ENCODE measurements at places on chromosomes 4 and X.

DNA sequence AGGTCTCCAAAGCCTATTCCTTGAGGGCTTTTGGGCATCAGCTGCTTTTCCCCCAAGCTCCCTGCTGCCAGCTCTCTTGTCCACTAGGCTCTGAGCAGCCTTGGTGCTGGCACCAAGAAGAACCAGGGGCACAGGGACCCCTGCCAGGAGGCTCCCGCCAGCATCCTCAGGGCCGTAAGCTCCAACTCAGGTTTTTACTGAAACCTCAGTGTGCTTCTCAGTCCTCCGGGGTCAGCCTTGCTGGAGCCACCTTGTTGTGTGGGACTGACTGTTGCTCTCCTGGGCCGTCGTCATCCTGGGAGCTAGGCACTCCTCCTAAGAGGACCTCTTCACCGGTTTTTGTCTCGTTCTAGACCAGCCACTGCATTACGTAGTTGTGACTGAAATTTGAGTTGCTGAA is 38.9 kb downstream of the NOP14 start:
- DNase-seq: no peak

GRCh38 chr4:151231915-151232595 is 44.9 kb upstream of the PRSS48 start:
- no peak for DNase-seq

DNA sequence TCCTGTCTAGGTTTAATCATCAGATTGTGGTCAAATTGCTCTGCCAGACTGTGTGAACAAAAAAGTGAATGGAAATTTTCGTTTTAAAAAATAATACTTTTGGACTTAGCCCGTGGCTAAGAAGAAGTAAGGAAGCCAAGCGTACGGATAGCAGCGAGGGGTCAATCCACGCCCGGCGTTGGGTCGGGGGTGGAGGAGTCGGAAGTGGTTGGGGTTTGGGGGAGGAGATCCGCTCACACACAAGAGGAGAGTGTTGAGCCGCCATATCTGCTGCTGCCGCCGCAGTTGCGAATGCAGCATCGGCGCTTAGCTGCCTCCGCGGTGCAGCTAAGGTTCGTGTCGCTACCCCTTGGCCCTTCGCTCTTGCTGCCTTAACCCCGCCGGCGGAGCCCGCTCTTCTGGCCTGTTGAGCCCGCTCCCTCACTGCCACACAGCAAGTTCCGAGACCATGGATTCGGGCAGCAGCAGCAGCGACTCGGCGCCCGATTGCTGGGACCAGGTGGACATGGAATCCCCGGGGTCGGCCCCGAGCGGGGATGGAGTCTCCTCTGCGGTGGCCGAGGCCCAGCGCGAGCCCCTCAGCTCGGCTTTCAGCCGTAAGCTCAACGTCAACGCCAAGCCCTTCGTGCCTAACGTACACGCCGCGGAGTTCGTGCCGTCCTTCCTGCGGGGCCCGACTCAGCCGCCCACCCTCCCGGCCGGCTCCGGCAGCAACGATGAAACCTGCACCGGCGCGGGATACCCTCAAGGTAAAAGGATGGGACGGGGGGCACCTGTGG is at the start of gene GSPT2:
GSPT2 (plus strand) TSS at position 264 of the 779 bp plus-strand sequence; CDS start at position 449, 185 bp downstream.
- DNase-seq: peak; percentile 80

DNA sequence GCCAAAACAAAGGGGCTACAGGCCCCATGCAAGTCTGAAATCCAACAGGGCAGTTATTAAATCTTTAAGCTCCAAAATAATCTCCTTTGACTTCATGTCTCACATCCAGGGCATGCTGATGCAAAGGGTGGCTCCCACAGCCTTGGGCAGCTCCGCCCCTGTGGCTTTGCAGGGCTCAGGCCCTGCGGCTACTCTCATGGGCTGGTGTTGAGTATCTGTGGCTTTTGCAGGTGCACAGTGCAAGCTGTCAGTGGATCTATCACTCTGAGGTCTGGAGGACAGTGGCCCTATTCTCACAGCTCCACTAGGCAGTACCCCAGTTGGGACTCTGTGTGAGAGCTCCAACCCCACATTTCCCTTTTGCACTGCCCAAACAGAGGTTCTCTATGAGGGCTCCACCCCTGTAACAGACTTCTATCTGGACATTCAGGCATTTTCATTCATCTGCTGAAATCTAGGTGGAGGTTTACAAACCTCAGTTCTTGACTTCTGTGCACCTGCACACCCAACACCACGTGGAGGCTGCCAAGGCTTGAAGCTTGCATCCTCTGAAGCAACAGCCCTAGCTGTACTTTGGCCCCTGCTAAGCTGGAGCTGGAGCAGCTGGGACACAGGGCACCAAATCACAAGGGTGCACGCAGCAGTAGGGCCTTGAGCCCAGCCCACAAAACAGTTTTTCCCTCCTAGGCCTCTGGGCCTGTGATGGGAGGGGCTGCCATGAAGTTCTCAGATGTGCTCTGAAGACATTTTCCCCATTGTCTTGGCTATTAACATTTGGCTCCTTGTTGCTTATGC is 154.8 kb upstream of the PDE5A start:
- DNase-seq: no peak

DNA sequence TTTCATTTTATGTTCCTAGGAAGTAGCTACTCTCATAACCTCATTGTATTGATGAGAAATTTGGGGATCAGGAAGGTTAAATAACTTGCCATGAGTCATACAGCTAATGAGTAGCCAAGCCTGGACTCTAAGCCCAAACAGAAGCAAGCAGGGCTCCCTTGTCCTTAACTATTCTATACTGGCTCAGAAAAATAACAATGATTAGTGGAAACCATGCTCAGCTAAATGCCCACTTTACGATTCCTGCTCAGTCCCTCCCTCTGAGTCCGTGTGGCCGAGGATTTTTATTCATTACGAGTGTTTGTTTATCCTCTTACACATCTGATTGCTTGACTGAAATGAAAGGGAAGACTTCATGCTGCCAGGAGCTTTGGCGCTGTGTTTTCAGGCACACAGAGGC is 100.9 kb downstream of the SLC34A2 start:
- DNase-seq: no peak

GRCh38 chr4:76153356-76153755 is 5.2 kb upstream of the NUP54 start:
- DNase-seq: no peak

- DNase-seq: no peak
Measured at GRCh38 chrX:109261279-109261678, 220.6 kb downstream of the GUCY2F start.

GRCh38 chr4:188918787-188919186 is 779.5 kb downstream of the TRIML1 start:
- no peak for DNase-seq

GRCh38 chr4:187390646-187391045 is 604.9 kb upstream of the ZFP42 start:
- no peak for DNase-seq

DNA sequence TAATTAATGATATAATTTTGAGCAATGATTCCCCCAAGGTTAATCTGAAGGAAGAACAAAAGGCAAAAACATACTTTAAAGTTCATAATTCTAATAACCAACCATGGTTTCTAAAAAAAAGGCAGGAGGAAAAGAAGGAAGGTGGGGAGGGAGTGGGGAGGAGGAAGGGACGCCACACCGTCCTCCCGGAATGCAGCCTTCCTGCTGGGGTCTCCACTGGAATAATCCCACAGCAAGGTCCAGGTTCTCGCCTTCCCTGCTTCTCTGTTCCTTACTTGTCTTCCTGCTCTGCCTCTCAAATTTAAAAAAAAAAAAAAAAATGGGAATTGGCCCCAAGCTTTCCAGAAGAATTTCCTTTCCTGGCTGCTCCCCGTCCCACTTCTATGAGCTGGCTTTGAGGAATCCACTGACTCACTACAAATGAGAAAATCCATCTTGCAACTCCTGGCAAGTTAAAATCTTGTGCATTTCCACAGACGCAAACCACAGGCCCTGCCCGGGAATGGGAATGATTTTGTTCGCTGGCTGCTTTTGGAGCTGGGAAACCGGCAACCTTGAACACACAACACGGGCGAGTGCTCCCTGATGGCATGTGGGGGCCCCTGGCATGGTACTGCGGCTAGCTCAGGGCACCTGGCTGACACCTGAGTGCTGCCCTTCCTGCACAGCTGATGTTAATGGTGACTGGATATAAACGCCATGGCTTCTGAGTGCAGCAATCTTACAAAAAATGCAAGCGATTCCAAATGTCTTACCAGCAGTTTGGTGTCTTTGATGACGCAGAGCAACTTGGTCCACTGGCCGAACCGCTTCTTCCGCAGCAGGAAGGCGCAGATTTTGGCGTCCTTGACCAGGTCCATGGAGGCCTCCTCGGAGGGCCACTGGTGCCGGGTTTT is 97.0 kb downstream of the AFAP1 start:
- peak; percentile 59 for DNase-seq

DNA sequence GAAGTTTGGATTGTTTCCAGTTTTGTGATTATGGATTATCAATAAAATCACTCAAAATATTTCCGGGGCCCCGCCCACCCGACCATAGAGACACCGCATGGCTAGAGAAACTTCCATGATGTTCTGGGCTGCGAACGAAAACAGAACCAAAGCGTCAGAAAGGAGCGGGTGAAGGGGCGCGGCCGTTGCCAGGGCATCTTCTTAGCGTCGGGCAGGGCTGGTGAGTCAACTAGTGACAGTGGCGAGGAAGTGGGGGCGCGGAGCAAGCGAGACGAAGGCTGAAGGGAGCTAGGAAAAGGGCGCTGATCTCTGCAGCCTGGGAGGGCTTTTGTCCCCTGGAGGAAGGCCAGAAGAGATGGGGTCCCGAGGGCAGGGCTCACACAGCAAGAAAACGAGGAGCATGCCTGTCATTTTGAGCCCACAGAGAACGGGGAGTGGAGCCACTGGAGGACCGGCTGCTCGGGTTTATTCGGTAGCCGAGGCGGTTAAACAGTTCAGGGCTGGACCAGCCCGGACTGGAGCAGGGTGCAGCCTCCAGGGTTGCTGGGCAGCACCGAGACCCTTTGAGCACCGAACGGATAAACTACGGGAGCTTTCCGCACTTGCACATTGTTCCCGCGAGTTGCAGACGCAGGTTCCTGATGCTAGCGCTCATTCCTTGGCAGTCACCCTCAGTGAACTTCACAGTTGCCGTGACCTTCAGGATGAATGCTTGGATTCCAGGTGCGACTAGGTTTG is 298.1 kb upstream of the TRPC5 start:
- no peak for DNase-seq

DNA sequence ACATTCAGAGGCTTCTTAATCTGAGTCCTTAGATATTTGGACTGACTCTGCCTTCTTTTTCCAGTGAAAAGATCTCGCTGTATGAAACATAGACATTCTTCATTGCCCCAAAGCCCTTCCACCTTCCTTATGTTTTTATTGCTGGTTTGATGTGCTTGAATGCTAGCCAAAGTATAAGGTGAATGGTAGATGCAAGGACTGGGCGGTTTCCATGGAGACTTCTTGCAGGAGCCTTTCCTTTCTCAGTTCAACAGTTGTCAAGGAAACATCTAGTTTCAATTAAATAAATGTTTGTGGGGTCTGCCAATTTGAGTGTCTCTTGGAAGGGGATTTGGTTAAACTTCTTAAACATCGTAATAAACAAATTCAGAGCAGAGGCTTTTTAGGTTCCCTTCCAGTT is 46.0 kb downstream of the REPS2 start:
- DNase-seq: no peak

DNA sequence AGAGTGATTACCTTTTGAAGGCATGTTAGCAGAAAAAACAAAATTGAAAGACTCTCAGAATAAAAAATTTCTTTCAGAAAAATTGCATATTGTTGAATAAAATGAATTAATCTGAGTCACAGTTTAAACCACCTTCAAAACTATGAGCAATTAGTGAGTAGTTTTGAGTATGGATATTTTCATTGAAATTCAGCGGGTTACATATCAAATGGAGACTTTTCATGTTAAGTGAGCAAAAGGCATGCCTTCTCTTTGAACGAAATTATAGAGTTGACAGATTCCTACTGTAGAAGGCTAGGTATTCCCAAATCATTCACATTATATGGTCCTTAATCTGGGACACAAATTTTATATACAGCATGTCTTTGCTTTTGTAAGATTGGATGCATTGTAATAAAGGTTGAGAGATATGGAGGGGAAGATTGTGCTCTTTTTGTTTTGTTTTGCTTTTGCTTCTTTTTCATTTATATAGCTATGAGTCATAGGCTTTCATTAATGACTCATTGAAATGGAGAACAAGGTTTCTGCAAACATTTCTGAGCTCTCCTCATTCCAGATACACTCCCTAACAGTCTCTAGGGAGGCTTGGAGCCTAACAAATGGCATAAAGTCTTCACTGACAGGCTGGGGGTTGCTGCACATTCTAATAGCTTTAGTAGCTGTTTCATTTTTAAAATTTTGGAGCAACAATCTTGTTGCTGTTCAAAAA is 21.6 kb downstream of the PCDH18 start:
- no peak for DNase-seq

GRCh38 chr4:16727218-16727617 is 171.2 kb downstream of the LDB2 start:
- no peak for DNase-seq

GRCh38 chr4:186131935-186132334 is 27.4 kb downstream of the FAM149A start:
- no peak for DNase-seq

DNA sequence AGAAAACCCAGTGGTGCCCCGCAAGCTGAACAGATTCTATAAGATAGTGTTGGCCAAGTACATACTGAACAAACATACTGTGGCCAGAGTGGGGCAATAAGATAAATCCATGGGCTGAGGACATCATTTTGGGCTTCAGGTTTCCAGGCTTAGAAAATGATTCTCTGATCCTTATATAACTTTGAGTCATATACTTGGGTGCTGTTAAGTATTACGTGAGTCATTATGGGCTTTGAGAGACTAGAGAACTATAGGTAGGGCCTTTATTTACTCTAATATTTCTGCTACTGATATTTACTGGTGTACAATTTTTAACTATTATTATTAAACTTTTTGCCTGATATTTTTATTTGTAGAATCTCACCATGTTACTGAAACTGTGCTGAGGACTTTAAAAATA is 586.1 kb downstream of the CENPC start:
- DNase-seq: no peak

DNA sequence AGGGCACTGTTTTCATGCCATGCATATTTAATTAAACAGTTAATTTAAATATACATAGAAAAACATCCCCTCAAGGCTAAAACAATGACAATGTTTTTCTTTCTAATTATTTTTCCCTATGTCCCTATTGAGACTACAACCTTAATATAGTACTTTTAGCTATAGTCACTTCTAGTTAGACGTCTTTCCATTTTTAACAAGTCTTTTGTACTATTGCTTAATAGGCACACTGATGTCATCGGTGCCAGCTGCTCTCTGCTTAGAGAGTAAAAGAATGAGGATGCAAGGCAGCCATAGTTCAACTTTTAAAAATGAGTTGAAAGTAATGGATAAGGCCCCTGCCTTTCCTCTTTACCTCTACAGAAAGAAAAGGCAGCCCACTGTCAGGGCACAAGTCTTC is 191.1 kb downstream of the KCTD8 start:
- DNase-seq: no peak

DNA sequence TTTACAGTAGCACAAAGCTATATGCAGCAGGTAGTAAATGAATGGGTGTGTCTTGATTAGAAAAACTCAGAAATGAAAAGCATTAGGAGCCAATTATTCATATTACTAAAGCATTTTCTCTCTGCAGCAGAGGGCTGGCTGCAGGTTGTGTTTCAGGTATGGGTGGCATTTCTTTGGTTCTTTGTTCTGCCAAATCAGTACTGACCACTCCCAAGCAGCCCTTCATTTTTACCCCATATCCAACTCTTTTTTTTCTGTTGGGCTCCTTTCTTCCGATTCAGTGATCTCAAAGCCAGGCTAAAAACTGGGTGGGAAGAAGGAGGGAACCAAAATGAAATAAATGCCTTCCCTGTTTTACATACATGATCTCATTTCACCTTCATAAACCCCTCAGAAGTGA is 162.3 kb downstream of the SPRY1 start:
- DNase-seq: no peak

Measured in ELF-1 (cell line).